ENCODE measurements at places on chromosomes 5 and 9.
A peak's percentile ranks its signal among the peaks of the same experiment; 100 is the strongest.

DNA sequence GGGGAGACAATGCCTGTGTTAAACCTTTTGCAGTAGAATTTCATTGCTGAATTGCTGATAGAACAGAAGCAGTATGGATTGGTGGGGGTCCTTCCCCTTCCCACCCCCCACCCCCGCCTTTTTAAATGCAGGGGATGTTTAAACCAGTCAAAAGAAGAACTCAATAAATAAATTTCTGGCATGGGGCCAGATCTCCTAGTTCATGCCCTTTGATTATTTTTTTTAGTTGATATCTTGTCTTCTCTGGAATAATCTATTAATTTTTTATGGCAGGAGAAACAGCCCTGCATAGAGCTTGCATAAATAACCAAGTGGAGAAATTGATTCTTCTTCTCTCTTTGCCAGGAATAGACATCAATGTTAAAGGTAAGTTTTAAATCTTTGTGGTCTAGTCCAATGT lies 72.8 kb downstream of the SLF1 start:
- no peak for DNase-seq

DNA sequence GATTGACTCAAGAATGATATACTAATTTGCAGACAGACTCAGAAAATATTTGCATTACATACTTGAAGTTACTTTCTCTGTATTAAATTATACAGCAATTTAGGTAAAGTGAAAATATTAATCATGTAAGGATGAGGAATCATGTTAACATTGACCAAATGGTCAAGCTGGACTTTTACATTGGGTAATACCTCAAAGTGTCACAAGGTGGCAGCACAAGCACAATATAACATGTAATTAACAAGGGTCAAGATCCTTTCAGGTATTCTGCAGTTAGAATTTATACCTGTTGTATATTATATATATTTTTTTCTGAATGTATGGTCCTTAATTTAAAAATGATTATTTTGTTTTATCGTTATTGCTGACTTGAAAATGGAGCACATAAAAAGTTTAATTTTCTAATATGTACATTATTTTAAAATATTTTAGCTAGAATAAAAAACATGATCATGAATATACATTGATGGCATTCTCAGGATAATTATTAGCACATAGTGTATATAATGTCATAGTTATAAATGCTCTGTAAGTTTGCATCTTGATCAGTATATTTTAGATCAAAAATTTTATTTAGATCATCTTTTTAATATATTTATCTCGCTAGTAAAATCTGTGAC lies 8.6 kb downstream of the HAPLN1 start:
- peak; percentile 39 for DNase-seq

DNA sequence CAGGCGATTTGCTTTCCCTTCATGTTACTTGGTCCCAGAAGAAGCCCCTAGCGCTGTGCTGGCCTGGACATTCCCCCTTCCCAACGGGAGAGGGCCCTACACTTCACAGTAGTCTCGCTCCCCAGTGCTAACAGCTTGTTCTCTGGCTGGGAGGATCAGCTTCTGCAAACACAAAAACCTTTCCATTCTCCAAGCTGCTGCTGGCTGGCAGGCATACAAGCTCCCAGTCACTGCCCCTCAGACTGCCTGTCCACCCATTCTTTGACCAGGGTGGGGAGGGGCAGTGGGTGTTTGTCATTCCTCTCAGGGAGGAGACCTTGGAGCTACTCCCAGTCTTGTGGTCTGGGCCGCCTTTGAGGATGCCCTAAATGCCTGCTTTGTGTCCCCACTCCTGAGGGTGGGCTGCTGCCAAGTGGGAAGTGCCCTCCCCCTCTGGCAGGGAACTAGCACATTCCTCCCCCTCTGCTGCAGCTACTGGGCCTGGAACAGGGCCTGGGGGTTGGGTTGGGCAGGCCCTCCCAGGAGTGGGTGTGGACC lies 20.8 kb downstream of the ENHO start:
- no peak for DNase-seq

DNA sequence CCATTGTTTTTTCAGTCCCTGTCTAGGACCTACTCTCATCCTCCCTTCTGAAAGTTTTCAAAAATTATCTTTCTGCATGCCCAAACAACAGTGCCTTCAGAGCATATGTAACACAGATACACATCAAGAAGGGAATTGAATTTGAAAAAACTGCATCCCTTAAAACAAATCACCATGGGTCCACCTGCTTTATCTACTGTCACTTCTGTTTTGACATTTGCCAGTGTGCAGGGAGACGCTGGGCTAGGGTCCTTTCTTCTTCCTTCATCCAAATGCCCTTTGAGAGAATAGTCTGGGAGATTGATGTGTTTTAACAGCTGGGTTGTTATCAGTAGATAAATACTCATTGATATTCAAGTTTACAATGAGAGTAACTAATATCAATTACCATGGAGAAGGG lies 1630.1 kb downstream of the MAT2B start:
- peak; percentile 3 for DNase-seq

- peak; percentile 32 for DNase-seq
These were observed 70.9 kb downstream of the TEX10 start for GRCh38 chr9:100281676-100282387.

DNA sequence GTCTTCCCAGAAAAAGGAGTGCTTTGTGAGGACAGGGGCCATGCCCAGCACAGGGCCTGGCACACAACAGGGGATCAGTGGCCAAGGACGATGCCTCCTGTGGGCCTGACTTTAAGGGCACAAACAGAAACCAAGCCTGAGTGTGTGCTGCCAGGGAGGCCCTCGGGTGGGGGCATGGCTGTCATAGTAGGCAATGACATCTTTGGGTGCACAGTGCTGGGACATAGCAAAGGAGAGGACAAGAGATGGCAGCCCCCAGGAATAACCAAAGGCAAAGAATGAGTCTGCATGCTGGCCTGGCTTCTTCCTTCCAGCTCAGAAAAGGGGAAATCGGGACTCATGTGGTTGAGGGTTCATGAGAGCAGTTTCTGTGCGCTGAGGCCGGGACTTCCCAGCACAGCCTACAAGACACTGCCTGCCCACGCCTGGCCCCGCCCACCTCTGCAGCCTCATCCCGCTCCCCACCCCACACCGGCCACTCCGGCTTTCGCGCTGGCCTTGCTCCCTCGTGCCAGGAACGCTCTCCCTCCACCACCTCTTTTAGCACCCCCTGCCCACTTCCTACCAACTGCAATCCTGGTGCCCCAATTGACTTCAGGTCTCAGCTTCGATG lies 13.8 kb upstream of the LHX2 start:
- DNase-seq, result no peak

- DNase-seq, result no peak
These were observed 70.2 kb upstream of the LPCAT1 start for GRCh38 chr5:1593903-1594356.

- no peak for DNase-seq
These were observed 105.6 kb upstream of the PCA3 start for GRCh38 chr9:76658510-76659231.

- no peak for DNase-seq
These were observed 226.0 kb downstream of the SNX18 start for GRCh38 chr5:54743581-54743980.

GRCh38 chr5:122561209-122561608 lies 213.7 kb upstream of the SNX2 start:
- no peak for DNase-seq

GRCh38 chr9:35313916-35314315 lies 152.1 kb downstream of the UNC13B start:
- no peak for DNase-seq

DNA sequence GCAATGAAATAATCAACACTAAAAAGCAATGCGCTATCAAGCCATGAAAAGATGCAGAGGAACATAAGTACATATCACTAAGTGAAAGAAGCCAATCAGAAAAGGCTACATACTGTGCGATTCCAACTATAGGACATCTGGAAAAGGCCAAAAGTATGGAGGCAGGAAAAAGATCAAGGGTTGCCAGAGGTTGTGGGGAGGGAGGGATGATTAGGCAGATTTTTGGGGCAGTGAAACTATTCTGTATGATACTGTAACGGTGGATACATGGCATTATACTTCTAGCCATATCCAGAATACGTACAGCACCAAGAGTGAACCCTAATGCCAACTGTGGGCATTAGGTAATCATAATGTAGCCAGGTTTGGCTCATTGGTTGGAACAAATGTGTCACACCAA lies 50.0 kb upstream of the FAM120AOS start:
- no peak for DNase-seq

DNA sequence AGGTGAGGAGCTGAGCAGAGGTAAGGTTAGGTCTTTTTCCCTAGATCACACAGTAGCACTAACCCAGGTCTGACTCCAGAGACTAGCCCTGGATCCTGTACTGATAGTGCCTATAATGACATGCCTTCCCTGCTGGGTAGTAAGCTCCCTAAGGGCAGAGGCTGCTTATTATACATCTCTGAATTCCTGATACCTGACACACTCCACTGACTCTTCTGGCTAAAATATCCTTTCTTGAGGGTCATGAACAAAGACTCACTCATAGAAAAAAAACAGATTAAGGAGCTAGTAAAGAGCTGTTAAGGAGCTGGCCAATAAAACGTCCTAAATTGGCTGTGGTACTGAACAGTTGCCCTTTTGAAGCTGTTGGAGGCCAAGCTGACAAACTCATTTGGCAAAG lies 149.0 kb upstream of the ITGA1 start:
- DNase-seq, result no peak

- no peak for DNase-seq
These were observed 20.5 kb upstream of the B4GALT1 start for GRCh38 chr9:33187519-33188218.

DNA sequence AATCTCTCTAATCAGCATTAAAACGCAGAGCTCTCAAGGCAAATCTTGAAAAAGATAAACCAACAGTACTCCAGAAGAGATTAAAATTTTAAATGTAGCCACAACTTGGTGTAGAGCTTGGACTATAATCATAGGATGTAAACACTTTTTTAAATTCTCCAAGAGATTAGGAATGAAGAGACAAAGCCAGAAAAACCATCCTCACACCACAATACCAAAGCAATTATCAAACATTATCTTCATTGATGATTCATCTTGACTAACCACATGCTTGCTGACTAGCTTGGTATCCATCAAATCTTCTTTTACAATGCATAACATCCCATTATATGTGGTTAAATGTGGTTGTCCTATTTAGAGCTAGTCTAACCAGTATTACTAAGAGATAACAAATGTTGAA lies 815.1 kb downstream of the TLE1 start:
- DNase-seq, result no peak

DNA sequence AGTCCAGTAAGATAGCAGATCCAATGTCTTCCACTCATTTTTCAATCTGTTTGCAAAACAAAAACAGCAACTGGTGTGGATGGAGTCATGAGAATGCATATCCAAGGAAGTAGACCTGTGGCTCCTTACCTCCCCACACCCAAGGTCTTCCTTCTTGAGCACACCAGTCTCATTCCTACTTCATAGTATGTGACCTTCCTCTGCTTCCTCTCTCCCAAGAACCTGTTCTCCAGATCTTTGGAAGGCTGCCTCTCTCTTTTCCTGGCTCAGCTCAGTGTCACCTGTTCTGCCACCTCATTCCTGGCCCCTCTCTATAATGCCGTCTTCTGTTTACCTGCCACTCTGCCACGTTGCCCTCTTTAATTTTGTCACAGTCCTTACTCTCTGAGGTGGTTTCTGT lies 7.9 kb upstream of the TRIM7 start:
- no peak for DNase-seq

- no peak for DNase-seq
These were observed 3.2 kb upstream of the DOK3 start for GRCh38 chr5:177512736-177513380.

Measured in SK-N-SH (cell line).